ENCODE measurements at places on chromosomes 7 and 10.
A peak's percentile ranks its signal among the peaks of the same experiment; 100 is the strongest.

- DNase-seq, result peak; percentile 87
These were observed 32.8 kb downstream of the CPVL start for GRCh38 chr7:29113384-29114102.

DNA sequence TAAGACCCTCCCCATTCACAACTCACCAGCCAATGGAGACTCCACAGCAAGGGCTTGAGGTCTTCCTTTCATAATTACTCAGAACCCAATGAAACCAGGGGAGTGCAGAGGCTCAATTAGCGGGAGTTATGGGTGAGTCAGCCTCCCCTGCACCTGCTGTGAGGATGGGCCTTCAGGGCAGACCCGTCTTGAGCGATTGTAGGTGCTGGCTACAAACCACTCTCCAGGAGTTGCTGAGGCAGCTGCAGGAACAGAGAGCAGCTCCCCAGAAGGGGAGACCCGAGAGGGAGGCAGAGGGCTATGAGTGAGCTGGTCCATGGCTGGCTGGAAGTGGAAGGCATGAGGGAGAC is 58.5 kb upstream of the SORCS3 start:
- peak; percentile 75 for DNase-seq

DNA sequence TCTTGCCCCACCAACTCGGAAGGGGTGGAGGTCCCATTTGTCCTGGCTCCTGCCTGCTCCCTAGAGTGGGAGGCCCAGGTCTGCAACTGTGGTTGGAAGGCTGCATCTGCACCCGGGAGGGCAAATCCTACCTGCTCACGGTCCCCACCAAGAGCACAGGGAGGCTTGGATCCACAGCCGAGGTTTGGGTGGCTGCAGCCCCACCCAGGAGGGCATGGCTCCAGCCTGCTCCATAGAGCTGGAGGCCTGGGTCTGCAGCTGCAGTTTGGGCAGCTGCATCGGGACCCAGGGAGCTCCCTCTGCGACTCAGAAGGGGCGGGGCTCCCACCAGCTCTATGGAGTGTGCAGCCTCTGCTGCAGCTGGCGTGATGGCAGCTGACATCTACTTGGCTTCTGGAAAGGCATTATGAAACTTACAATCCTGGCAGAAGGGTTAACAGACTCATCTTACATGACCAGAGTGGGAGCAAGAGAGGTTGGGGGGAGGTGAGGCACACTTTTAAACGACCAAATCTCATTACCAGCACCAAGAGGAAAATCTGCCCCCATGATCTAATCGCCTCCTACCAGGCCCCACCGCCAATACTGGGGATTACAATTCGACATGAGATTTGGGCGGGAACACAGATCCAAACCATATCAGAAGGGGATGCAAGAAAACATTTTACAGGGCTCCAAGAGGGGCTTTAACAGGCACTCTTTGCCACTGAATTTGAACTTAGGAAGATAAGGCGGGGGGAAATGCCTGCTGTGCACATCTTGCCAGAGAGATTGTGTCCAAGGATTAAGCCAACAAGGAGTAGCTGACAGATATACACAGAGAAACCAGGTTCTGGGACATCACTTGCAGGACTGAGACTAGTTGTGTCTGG is 8.2 kb upstream of the BLVRA start:
- no peak for DNase-seq

DNA sequence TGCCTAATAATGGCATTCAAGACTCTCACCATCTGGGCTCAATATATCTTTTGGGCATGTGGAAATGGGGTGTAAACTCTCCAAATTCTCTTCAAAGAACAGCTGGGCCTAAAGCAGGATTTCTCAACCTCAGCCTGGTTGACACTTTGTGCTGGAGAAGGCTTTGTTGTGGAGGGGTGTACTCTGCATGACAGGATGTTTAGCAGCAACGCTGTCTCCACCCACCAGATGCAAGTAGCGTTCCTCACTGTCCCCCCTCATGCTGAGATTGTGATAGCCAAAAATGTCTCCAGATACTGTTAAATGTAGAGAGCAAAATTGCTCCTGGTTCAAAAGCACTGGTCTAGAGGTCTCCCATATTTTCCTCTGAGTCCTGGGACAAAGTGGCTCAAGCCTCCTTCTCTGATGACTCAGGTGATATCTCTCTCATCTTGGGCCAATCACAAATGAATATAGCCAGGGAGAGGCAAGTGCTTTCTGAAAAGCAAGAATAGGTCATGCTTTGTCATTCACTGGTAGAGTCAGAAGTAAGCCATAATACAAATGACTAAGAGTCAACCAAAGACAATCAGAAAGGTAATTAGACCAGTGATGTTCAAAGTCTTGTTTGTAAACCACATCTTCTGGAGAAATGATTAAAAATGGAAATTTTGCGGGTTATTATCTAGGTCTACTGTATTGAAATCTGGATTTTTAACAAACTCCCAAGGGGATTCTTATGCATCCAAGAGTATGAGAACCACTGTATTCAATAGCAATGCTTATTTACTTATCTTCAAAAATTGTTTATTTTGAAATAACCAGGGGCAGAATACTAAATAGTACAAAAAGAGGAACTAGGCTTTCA is 330.8 kb downstream of the PTEN start:
- DNase-seq, result no peak

DNA sequence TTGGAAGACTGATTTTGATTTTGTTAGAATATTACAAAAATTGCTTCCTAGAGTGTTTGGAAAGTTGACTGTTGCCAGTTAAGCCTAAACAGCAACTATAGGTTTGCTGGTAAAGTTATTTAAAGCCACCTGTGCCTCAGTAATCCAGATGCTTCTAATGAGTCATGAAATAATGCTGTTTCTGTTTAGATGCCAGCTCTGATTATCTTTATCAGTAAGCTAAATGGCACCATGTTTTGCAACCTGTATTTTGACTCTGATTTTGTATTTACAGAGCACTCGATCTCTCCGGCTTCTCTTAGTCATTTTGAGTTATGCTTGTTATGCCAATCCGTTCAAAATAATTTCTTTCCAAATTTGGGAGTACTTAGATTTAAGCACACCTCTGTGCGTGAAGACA is 366.1 kb downstream of the EXOC4 start:
- DNase-seq, result no peak

GRCh38 chr10:6181249-6181648 is 21.5 kb upstream of the PFKFB3 start:
- no peak for DNase-seq

DNA sequence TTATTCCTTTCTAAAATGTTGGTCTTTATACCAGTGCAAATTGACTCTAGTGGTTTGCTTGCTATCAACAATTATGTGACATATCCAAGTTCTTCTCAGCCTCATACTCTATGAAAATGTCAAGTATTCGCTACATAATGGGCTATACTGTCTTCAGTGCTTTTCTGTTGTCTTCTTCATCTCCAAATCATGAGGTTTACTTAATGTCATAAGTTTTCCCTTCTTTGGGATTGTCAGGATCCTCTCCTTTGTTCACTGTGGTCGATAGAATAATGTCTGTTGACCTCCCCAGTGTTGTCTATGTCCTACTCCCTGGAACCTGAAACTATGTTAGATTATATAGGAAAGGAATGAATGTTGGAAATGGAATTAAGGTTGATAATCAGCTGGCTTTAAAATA is 16.4 kb upstream of the RALA start:
- no peak for DNase-seq

GRCh38 chr7:137304624-137305235 is 38.8 kb downstream of the PTN start:
- no peak for DNase-seq

DNA sequence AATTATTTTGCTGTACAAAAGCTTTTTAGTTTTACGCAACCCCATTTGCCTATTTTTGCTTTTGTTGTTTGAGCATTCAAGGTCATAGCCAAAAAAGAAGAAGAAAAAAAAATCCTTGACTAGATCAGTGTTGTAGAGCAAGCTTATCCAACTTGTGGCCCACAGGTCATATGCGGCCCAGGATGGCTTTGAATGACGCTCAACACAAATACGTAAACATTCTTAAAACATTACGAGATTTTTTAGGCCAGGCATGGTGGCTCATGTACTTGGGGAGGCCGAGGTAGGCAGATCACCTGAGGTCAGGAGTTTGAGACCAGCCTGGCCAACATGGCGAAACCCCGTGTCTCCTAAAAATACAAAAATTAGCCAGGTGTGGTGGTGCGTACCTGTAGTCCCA is 8.1 kb upstream of the MALSU1 start:
- DNase-seq, result no peak

GRCh38 chr7:70693321-70693685 is 438.6 kb upstream of the GALNT17 start:
- DNase-seq, result no peak

DNA sequence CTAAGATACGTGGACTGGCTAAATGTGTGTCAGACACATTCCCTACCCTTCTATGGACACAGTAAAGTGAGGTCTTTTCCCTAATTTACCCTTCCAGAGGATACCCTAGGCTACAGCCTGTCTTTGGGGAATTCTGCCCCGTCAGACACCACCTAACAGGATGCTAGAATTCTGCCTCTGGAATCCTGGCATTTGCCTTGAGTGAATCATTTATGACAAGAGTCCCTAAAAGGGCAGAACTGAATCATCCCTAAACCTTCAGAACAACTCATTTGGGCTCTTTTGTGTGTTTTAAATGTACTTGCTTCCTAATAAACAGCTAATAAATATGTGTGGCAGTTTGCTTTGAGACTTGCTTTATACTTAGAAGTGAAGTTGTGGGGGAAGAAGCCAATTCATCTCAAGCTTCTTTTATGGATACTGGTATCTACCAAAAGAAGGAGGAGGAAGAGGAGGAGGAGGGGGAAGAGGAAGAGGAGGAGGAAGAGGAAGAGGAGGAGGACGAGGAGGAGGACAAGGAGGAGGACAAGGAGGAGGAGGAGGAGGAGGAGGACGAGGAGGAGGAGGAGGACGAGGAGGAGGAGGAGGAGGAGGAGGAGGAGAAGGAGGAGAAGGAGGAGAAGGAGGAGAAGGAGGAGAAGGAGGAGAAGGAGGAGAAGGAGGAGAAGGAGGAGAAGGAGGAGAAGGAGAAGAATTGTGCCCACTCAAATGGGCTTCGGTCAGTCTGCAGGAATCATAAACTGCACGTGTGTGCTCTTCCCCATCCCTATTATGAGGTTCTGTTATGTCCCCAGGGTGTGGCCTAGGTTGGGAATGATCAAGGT is 27.1 kb downstream of the PARP12 start:
- DNase-seq, result no peak

GRCh38 chr10:123038782-123039631 is 30.2 kb downstream of the ACADSB start:
- DNase-seq, result no peak

- DNase-seq, result no peak
These were observed at the start of gene SFTPA2 for GRCh38 chr10:79560160-79560709. SFTPA2 (minus strand) TSS chr10:79560407; CDS start chr10:79559483, 924 bp downstream.

DNA sequence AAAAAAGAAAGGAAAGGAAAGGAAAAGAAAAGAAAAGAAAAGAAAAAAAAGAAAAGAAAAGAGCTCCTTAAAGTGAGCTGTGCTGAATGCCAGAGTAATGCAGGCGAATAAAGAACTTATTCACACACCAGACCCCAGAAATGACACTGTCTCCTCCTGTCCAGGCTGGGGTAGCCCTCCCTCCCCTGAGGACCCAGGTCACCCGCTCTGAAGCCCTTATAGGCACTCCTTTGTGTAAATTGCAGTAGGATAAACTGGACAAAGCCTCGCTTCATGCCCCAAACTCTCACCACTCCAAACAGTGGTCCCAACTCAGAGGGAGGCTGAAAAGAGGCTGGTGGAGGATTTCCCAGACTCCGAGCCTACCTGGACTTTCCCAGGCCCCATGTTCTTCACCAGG is 46.3 kb downstream of the PKD1L1 start:
- no peak for DNase-seq

DNA sequence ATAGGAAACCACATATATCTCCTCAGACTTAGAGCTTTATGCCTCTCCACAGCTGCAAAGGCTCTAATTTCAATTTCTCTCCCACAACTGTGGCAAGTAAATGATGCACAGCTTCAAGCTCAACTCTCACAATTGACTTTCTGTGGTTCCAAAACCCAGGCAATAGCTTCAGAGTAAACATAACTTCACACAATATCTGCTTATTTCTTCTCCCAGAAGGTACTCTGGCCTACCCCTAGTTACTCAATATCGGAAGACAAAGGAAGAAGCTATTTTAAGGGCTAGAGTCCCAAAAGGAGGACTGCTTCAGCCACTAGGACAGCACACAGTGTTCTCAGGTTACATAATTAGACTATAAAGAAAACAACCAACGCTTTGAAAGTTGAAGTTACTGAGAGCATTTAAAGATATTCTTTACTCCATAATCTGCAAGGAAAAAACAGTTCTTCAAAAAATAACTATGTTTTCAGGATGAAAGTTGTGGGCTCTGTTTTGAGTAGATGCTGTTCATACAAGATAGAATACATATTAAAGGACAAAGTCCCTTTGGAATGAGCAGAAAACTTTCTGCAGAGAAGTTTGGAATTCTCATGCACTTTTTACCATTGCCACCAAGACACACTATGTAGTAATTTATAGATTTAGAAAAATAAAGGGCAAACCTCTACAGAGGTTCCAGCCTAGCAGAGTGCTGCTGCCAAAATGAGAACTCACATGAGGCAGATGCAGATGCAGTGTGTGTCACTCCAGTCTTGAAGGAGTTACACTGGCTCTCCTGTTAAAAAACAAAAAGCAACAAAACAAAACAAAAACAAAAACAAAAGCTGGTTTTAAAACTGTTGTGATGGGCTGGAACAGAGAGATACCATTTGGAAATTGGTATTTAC is 81.8 kb downstream of the NT5C2 start:
- DNase-seq, result no peak

GRCh38 chr7:4073052-4073451 is 609.0 kb upstream of the FOXK1 start:
- DNase-seq, result peak; percentile 12

DNA sequence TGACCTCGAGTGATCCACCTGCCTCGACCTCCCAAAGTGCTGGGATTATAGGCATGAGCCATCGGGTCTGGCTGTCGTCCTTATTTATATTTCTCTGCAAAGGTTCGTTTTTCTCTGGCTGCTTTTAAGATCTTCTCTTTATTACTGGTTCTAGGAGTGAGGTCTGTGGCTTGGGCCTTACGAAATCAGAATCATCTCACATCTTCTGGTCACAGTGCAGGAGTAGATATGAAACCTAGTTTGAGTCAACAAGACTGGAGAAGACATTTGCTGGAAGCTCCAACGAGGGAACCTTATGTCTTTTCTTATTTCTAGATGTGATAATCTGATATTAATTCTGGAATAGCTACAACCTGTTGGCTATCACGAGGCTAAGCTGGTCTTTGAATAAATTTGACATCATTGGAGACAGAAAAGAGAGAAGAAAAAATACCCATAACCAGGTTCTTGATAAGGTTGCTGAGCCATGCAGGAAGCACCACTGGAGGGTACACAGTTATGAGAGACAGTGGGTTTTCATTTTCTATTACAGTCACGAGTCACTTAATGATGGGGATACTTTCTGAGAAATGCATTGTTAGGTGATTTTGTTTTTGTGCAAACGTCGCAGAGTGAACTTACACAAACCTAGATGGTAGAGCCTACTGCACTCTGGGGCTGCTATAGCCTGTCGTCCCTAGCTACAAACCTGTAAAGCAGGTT is 25.6 kb upstream of the IL15RA start:
- no peak for DNase-seq

- DNase-seq, result peak; percentile 84
These were observed 117.2 kb downstream of the PIP4K2A start for GRCh38 chr10:22597138-22597537.

Data from islet precursor cell (in vitro differentiated cells).